Osteoblast (primary cell): ENCODE measurements at places on chromosomes 1 and 21.
A peak's percentile ranks its signal among the peaks of the same experiment; 100 is the strongest.

- peak; percentile 23 for DNase-seq
These were observed 5.2 kb downstream of the POFUT2 start for GRCh38 chr21:45282283-45283034.

DNA sequence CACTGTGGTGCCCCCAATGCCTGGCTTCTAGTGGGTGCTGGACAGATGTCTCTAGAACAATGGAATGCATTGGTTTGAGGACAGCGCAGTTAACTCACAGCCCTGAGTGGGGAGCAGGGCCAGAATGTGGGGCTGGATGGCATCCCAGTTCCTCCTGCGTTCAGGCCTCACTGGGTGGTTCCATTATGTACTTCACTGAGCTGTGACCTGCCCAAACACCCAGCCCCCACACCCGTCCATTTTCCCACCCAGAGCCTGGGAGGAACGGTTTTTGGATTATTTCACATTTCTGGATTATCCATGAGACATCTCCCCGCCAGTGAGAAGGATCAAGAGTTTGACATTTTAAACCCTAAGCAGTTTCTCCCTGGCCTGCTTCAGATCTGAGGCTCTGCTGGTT, 55.3 kb upstream of the WASF2 start:
- peak; percentile 98 for DNase-seq

DNA sequence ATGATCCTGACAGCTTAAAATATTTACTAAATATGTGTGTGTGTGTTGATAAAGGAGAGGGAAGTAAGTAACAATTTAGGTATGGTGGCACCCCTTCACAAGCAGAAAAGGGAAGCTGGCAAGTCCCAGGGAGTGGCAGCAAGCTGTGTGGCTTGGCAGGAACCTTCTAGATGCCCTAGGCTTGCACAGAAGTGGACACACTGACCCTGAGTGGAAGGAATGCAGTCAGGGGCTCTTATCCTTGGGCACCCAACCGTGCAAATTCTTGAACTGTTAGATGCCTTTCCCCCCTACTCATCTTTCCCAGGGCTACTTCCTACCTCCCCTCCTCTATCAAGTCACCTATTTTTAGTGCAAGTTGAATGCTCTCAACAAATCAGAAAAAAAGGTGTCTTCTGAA, 18.9 kb downstream of the ACP6 start:
- DNase-seq, result no peak

DNA sequence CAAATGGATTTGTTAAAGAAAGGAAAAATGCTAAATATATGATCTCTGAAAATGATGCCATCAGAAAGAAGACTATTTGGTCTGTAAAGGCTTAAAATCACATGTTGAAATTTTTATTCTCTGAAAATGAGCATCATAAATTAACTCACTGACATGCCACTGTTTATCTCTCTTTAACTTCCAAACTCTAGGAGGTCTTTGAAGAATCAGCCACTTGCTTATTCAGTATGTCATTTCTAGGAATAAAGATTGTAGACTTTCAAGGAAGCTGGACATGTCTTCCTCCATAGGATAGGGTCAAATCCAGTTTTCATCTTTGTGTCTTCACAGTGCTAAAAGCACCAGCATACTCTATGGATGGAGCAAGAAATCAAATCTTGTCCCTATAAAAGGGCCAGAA, 147.6 kb downstream of the FMN2 start:
- DNase-seq, result no peak

- DNase-seq, result peak; percentile 86
These were observed 1.1 kb downstream of the COL18A1 start for GRCh38 chr21:45405819-45406762.

- peak; percentile 74 for DNase-seq
These were observed 189.9 kb downstream of the ZC3H11B start for GRCh38 chr1:219422811-219423598.

- no peak for DNase-seq
These were observed 288.3 kb downstream of the TM2D1 start for GRCh38 chr1:61436491-61437120.

DNA sequence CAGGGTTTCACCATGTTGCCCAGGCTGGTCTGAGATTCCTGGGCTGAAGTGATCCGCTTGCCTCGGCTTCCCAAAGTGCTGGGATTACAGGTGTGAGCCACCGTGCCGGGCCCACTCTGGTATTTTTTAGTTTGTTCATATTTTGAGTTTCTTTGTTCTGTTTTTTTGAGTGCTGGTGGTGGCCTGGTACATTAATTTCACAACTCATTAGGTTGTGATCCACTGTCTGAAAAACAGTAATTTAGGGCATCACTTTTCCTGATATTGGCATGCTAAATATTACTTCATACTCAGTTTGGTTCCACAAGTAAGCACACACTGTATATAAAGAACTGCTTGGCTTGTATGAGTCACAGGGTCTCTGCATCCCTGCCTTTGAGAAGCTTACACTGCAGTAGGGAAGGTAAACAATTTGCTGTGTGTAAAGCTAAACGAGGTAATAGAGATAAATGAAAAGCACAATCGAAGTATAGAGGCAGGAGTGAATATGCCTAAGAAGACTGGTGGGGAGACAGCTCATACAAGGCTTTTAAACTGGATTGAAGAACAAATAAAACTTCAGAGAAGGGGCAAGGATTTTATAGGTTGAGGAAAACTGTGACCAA, 7.7 kb downstream of the SNX27 start:
- DNase-seq, result no peak

DNA sequence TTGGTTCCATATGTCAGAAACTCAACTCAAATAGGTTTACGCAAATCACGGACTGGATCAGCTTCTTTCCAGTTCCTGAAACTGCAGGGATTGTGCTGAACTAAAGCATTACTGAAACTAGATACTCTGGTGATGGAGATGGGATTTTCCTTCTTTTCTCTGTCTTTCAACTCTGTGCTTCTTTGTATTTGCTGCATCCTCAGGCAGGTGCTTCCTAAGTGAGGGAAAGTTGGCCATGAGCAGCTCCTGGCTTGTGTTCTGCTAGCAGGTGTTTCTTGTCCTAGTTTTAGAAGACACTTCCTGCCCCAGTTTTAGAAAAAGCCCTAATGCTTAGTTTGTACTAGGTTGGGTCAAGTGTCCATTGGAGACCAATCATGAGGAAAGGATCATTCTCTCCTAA, 86.7 kb upstream of the USP24 start:
- DNase-seq, result no peak
